ENCODE measurements at places on chromosomes 13 and 19. TPM values are rescaled to one million over a fixed set of nuclear protein-coding genes. Genes with fewer than 3 reads are reported as not detected.

Gene ZNF544
- 95.9 TPM for total RNA-seq

Gene IGFL2
- total RNA-seq, result not detected

Gene PTPRH
- total RNA-seq, result 6.9 TPM

Gene CCDC122
- total RNA-seq, result 4.1 TPM

Gene RGS9BP
- total RNA-seq, result 1.0 TPM
